ENCODE measurements at places on chromosomes 2 and 18.

DNA sequence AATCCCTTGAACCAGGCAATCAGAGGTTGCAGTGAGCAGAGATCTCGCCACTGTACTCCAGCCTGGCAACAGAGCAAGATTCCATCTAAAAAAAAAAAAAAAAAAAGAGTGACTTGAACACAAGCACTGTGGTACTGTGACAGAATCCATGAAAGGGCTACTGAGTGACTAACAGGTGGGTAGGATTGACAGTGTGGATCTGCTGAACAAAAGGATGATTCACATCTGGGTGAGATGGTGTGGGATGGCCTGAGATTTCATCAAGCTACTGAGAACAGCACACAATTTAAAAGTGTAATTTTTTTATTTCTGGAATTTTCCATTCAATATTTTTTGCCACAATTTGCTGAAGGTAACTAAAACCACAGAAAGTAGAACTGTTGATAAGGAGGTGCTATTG is 13.3 kb upstream of the SP3 start:
- no peak for DNase-seq

DNA sequence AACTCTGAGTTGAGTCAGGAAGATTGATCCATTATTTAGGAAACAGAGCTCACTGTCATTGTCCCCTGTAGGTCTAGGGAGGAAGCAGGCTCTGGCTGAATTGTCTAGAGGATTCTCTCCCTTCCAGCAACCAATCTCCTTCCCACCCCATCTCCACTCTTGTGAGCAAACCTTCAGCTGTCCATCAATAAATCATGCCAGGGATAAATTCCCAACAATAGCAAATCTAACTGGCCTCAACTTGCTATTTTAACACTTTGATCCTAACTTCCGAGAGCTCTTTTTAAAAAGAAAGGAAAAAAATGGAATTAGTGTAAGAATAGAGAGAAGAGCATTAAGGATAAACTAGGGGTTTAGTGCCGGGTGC is 53.5 kb downstream of the ATP8B1 start:
- DNase-seq = no peak

- DNase-seq = no peak
Measured at GRCh38 chr2:201223089-201224073, 37.0 kb upstream of the CASP8 start.

GRCh38 chr2:238358769-238359168 is 38.5 kb downstream of the TRAF3IP1 start:
- no peak for DNase-seq

- no peak for DNase-seq
Measured at GRCh38 chr2:37934591-37935513, 9.8 kb downstream of the RMDN2 start.

- DNase-seq = no peak
Measured at GRCh38 chr2:160261732-160262131, 61.7 kb upstream of the ITGB6 start.

- DNase-seq = no peak
Measured at GRCh38 chr18:75503615-75504014, 76.1 kb upstream of the SMIM21 start.

- no peak for DNase-seq
Measured at GRCh38 chr18:52615943-52616342, 275.9 kb downstream of the DCC start.

GRCh38 chr2:127759931-127760330 is 51.0 kb downstream of the WDR33 start:
- no peak for DNase-seq

GRCh38 chr2:8528863-8529262 is 153.0 kb upstream of the ID2 start:
- DNase-seq = no peak

DNA sequence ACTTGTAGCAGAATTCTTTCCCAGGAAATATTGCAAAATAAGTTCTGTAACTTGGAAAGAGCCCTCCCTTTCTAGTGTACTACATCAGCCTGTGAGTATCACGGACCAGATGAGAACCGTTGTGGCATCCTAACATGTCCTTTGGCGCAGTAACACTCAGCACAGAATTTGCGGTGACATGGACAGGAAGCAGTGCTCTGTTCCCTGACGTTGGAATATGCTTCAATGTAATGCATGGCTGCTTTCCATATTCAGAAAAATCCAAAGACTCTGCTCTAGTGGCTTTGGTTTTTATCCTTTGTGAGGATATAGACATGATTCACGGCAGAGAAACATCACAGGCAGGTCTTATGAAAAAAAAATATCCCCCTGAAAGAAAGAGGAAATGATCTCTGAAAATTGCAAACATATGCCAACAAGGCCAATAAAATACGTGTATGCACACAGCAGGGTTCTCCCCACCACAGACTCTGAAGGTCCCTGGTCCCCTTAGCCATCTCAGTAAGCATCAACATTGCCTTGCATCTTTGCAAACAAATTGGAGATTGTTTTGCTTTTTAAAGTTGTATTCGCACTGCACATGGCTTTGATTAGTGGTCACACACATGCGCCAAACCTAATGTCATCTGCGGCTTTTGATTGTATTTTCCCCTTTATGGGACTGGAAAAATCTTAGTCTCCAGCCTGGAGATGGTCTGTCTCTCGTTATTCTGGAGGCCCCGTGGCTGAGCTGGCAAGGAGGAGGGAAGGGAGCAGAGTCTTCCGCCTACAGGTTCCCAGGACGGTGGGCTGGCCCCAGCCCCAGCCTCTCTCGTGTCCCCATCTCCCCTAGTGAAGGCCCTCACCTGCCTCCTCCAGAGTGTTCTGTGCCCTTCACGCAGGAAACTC is 122.9 kb downstream of the COPS8 start:
- DNase-seq = no peak

DNA sequence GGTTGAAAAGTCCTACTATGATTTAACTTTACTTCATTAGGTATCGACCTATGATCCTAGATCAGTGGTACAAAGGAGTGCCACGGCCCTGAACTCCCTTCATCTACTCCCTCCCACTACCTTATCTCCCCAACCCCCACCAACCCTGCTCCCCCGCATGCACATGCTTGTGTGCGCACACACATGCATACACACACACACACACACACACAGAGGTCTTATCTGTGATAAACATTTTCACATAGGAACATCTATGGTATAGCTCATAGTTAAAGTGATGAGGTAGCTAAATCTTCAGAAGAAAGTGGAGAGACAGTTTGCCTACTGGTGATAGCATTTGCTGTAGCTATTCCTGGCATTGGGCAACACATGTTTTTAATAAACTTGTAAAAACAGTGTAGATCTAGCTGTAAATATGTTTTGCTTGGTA is 471.3 kb downstream of the ZEB2 start:
- DNase-seq = no peak

DNA sequence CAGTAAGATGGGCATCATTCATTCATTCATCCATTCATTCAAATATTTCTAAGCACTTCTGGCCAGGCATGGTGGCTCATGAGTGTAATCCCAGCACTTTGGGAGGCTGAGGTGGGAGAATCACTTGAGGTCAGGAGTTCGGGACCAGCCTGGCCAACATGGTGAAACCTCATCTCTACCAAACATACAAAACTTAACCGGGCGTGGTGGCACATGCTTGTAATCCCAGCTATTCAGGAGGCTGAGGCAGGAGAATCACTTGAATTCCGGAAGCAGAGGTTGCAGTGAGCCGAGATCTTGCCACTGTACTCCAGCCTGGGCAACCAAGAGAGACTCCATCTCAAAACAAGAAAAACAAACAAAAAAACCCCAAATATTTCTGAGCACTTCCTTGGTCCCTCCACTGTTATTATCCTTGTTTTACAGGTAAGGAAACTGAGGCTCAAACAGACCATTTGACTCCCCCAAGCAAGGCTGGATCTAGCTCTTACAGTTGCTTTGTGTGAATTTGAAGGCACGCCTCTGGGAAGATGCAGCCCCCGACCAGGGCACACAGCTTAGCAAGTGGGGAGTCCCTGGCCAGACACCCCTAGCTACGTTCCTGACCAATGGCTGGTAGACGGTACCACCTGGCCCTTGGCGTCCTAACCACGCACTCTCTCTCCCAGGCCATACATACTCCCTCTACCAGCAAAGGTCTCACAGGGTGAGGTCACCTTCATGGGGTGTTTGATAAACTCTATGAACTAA is 50.6 kb upstream of the ODC1 start:
- DNase-seq = no peak

DNA sequence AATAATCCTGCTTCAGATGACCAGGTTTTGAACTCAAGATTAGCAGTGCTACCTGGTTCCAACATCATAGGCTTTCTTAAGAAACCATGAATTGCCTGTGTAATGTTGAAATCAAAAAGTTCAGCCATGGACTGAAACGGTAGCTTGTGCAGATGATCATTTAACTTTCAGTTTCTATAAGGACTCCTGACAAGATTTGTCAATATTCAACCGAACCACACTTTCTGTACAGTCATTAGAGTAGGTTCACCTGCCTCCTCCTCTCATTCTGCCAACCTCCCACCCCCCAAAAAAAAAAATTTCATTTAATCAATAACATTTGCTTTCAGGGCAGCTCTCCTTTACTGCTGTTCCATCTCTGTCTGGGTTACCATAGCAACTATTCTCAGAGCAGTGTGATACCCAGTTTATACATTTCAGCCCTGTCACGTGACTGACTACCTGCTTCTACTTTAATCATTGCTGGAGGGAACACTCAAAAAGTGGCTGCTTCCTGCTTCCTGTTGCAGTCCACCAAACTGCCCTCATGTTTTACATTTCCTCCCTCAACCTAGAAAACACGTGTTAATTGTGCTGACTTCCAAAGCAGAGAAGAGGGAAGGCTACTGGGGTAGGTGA is 275.5 kb downstream of the SS18 start:
- DNase-seq = no peak

DNA sequence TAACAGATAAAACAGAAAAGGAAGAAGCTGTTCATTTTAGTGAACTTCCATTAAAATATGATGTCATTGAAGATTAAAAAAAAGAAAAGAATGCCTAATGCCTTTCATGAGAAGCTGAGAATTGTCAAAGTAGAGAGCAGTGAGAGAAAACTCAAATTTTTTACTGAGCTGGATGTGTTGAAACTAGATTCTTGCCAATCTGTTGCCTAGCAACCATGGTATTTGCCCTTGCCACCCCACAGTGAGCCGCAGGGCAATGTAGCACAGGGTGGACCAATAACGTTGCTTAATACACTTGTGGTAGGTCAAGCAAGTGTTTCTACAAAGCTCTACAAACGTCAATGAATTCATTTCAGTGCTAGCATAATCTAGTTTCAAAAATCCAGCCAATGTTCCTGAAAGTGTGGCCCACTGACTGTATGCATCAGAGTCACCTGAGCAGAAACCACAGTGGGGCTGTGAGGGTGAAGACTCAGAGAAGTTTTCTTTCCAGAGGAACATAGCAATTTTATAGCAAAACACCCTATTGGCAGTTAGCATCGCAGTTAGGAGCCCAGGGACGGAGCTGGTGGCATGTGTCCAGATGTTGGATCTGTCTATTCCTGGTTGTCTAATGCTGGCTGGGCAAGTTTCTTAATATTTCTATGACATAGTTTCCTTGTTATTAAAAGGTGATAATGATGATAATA is 132.2 kb downstream of the DOCK10 start:
- peak; percentile 50 for DNase-seq

- no peak for DNase-seq
Measured at GRCh38 chr2:133484106-133484505, 84.2 kb downstream of the NCKAP5 start.

GRCh38 chr2:239714116-239714515 is 311.0 kb downstream of the NDUFA10 start:
- DNase-seq = no peak

GRCh38 chr2:70431716-70432347 is 121.8 kb downstream of the TGFA start:
- no peak for DNase-seq

DNA sequence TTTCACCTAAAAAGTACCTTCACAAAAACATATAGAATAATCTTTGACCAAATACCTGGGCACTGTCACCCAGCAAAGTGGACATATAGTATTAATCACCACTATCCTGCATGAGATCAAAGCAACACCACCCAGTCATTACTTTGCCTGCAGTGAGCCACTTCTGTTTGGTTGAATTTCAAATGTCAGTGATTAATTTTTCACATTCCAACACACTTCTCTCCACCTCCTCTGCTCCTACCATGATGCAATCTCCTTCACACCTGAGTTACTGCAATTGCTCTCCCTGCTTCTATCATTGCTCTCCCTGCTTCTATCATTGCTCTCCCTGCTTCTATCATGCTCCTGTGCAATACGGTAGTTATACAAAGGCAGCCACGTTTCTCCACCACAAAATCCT is 106.1 kb upstream of the NETO1 start:
- DNase-seq = no peak

DNA sequence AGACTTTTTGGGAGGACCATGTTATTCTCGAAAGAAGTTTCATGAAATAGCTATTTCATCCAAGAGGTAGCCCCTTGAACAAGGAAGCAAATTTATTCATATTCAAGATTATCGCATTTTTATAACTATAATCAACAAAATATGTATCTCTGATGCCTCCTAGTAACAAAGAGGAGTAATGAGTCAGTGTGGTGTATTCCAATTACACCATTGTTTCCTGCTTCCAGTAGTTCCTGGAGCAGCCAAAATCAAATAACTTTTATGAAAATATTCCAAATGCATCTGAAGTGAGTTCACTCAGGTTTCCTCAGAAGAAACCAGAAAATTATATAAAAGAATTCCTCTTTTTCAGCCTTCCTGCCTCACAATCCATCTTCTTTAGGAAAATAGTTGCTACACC is 43.0 kb downstream of the ANKRD36B start:
- no peak for DNase-seq

DNA sequence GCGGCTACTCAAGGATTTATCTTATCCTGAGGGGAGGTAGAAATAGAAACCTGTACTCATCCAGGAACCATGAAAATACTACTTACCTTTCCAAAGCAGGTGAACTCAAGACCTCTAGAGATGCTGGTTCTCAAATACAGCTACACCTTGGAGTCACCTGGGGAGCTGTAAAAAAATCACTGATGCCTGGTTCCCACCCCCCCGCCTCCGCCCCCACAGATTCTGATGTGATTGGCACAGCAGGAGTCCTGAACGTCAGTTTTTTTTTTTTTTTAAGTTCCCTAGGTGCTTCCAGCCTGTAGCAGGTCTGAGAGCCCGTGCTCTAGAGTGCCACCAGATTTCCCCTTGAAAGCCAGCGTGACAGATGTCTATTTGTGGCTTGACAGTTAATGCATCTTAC is 113.6 kb downstream of the MRO start:
- DNase-seq = no peak

GRCh38 chr2:179272406-179273192 is 8.0 kb upstream of the SESTD1 start:
- no peak for DNase-seq

GRCh38 chr2:3769766-3770165 is 66.4 kb downstream of the DCDC2C start:
- DNase-seq = no peak

- DNase-seq = no peak
Measured at GRCh38 chr2:135985826-135986393, 484 bp upstream of the DARS1 start.

GRCh38 chr2:199804831-199805230 is 46.2 kb downstream of the FTCDNL1 start:
- no peak for DNase-seq

DNA sequence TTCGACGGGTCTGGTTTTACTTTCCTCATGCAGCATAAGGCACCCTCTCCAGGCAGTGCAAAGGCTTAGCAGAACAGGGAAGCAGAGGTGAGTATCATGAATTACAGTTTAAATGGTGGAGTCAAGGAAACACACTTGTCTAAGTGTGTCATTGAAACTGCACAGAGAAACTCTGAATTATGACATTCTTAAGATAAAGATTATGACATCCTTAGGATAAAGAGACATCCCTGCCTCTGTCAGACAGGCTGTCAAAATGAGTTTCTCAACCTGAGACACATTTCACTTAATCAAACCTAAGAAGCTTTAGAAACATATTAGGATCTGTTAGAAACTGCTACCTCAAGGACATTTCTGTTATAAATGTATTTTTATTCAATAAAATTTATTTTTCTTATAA is 113.2 kb downstream of the DHRS9 start:
- DNase-seq = no peak
